Naive B cell (primary cell): ENCODE measurements at places on chromosomes 5 and 9. TPM values are rescaled to one million over a fixed set of nuclear protein-coding genes. Genes with fewer than 3 reads are reported as not detected.

GRCh38 chr5:175560011-175560410, 81.7 kb downstream of the SFXN1 start:
- no peaks in the 10 kb centered on the region for H3K36me3 ChIP-seq
- H3K27me3 ChIP-seq: peaks cover 7% of the 10 kb centered on the region
- H3K27ac ChIP-seq: no peak overlapping the region
- no peaks in the 10 kb centered on the region for H3K4me1 ChIP-seq

DNA sequence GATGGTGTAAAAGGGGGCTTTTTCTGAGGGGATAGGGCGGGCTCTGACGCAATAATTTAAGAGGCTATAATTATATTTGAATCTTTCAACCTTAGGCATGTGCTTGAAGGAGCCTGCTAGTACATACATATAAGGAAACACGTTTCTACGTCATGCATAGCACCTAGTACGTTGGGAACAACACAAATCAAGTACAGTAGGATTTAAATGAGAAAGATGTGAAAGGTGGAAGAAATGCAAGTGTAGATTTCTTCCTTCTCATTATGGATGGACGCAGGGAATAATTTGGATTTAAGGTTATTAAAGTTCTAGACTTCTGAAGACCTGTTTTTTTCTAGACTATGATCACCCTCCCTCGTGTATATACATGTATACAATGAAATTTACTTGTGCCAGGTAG, 927 bp upstream of the CDO1 start:
- H3K4me3 ChIP-seq: no peak overlapping the region
- H3K27ac ChIP-seq: no peak overlapping the region
- H3K36me3 ChIP-seq: no peaks in the 10 kb centered on the region
- H3K27me3 ChIP-seq: peaks cover 86% of the 10 kb centered on the region
- DNase-seq: no peak
- H3K4me1 ChIP-seq: peaks cover 15% of the 10 kb centered on the region

DNA sequence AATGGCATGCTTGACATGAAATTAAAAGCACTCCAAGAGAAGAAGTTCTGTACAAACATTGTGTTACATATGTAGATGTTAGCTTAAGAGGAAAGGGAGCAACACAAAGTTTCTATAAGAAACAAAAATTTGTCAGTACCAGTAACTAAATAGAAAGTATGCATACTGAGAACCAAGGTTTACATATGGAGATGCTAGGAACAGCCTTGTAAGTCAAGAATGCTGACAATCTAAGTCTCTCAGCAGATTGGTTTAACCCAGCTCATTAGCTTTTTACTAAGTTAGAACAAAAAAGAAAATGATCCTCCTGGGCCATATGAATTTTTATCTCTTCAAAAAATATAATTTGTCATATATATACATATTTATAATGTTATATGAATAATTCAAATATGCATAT, 2022.1 kb upstream of the ACO1 start:
- H3K4me3 ChIP-seq: no peak overlapping the region
- no peaks in the 10 kb centered on the region for H3K27me3 ChIP-seq
- no peaks in the 10 kb centered on the region for H3K4me1 ChIP-seq
- H3K27ac ChIP-seq: no peak overlapping the region
- DNase-seq: no peak

GRCh38 chr5:155728857-155729683, 597.9 kb upstream of the SGCD start:
- no peak overlapping the region for H3K27ac ChIP-seq
- no peak overlapping the region for H3K4me3 ChIP-seq
- H3K4me1 ChIP-seq: no peaks in the 10 kb centered on the region
- no peak for DNase-seq
- peaks cover 66% of the 10 kb centered on the region for H3K27me3 ChIP-seq

DNA sequence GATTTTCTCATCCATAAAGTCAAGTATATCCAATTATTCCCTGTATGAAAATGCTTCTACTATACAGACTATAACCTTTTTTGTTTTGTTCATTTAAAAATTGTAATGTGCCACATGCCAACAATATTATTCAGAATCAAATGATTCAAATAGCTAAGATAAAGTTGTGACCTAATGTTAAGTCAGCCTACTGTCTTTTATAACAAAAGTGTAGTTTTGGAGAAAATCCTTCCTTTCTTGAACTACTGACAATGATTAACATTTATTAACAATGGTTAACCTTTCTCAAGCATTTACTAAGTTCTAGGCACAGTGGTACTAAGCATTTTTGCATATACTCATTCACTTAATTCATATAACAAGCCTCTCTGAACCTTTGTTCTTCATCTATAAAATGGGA, 25.0 kb downstream of the CSF2 start:
- H3K36me3 ChIP-seq: no peaks in the 10 kb centered on the region
- no peak overlapping the region for H3K27ac ChIP-seq
- no peak for DNase-seq
- peaks cover 8% of the 10 kb centered on the region for H3K27me3 ChIP-seq

- no peaks in the 10 kb centered on the region for H3K4me1 ChIP-seq
- H3K36me3 ChIP-seq: no peaks in the 10 kb centered on the region
- H3K4me3 ChIP-seq: no peak overlapping the region
- no peak overlapping the region for H3K27ac ChIP-seq
- DNase-seq: no peak
- peaks cover 13% of the 10 kb centered on the region for H3K27me3 ChIP-seq
Observed at GRCh38 chr5:142688281-142688989, 2.5 kb upstream of the FGF1 start.

GRCh38 chr9:125100822-125101221, 42.5 kb downstream of the SCAI start:
- H3K4me3 ChIP-seq: no peak overlapping the region
- H3K27ac ChIP-seq: no peak overlapping the region
- peaks cover 18% of the 10 kb centered on the region for H3K4me1 ChIP-seq
- no peak for DNase-seq
- H3K27me3 ChIP-seq: no peaks in the 10 kb centered on the region

DNA sequence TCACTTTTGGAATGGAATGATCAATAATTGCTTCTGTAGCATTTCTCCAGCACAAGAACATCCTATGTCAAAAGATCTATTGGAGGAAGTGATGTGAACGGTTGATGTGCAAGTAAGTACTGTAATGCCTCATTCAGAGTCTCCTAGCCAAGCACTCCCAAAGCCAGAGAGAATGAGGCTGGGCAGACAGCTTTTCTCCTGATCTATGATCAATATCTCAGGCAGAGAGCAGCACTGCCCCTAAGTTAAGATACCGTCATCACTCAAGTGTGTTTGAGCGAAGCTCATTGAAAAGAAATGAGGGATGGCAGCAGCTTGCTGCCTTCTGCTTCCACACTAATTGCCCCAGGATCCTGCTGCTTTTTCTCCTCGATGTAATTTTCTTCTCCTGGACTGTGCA, 324.1 kb upstream of the GRAMD2B start:
- no peak for DNase-seq
- H3K4me3 ChIP-seq: no peak overlapping the region
- peaks cover 9% of the 10 kb centered on the region for H3K27me3 ChIP-seq
- H3K36me3 ChIP-seq: no peaks in the 10 kb centered on the region

GRCh38 chr5:31417512-31417911, 114.4 kb downstream of the DROSHA start:
- H3K36me3 ChIP-seq: peaks cover 26% of the 10 kb centered on the region
- no peak overlapping the region for H3K27ac ChIP-seq
- DNase-seq: no peak
- no peaks in the 10 kb centered on the region for H3K27me3 ChIP-seq

DNA sequence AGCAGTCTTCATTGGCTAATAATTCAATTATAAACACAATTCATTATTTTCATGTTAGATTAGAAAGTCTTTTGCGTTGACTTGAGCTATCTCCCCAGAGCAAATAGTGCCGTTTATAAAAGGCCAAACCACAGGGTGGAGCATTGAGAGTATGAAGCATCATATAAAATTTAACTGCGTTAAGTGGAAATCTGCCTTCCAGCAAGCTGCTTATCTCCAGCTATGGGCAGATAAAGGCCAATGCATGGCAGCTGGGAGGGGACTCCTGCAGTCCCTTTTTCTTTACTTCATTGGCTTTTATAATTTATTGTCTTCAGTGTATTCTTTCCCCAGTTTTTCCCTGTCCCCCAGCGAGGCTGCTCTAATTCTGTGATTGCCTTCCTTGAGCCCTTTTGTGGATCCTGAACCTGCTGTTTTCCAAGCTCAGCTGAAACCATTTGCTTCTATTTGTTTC, 113.7 kb downstream of the TMEM232 start:
- H3K27me3 ChIP-seq: peaks cover 6% of the 10 kb centered on the region
- no peak for DNase-seq
- no peak overlapping the region for H3K4me3 ChIP-seq
- no peak overlapping the region for H3K27ac ChIP-seq
- no peaks in the 10 kb centered on the region for H3K36me3 ChIP-seq
- H3K4me1 ChIP-seq: no peaks in the 10 kb centered on the region

GRCh38 chr9:38039090-38039906, 29.7 kb downstream of the SHB start:
- no peaks in the 10 kb centered on the region for H3K36me3 ChIP-seq
- DNase-seq: no peak
- H3K4me3 ChIP-seq: no peak overlapping the region

- H3K4me3 ChIP-seq: no peak overlapping the region
- H3K36me3 ChIP-seq: no peaks in the 10 kb centered on the region
- peaks cover 9% of the 10 kb centered on the region for H3K4me1 ChIP-seq
- no peaks in the 10 kb centered on the region for H3K27me3 ChIP-seq
Observed at GRCh38 chr5:149611326-149611725, 30.0 kb downstream of the ARHGEF37 start.

DNA sequence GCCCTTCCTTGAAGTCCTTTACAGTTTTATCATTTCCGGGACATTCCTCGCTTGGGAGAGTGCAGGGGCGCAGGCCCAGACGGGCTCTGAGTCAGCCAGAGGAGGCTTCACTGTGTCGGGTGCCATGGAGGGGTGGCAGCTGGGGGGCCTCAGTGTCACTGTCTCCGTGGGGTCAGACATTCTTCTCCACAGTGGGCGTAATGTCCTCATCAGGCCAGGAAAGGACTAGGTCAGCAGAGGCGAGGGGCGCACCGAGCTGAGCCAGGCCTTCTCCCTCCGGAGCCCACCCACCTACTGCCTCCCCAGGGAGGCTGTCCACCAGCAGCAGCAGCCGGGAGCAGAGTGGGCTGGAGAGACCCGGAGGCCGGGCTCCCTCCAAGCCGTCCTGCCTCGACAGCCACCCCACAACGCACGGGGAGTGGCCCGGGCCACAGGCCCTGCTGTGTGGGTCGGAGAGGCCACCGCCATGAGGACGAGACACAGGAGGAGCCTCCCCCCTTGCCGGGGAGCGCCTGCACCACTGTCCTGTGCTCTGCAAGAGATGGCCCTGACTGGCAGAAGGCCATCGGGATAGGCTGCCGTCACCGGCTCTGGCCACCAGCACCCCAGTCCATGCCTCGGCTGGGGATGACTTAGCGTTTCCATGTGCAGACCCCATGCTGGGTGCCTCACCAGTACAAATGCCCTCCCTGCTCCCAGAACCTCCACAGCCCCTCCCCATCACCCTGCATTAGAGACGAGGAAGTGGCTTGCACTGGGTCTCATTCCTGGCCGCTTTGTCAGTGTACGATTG, 26.5 kb downstream of the SARDH start:
- H3K27me3 ChIP-seq: peaks cover 12% of the 10 kb centered on the region
- DNase-seq: no peak
- no peak overlapping the region for H3K27ac ChIP-seq
- peaks cover 27% of the 10 kb centered on the region for H3K4me1 ChIP-seq
- no peaks in the 10 kb centered on the region for H3K36me3 ChIP-seq

GRCh38 chr9:90333226-90333625, 309.4 kb downstream of the DIRAS2 start:
- no peaks in the 10 kb centered on the region for H3K4me1 ChIP-seq
- no peaks in the 10 kb centered on the region for H3K36me3 ChIP-seq
- H3K4me3 ChIP-seq: no peak overlapping the region
- DNase-seq: no peak
- H3K27me3 ChIP-seq: peaks cover 40% of the 10 kb centered on the region
- no peak overlapping the region for H3K27ac ChIP-seq

DNA sequence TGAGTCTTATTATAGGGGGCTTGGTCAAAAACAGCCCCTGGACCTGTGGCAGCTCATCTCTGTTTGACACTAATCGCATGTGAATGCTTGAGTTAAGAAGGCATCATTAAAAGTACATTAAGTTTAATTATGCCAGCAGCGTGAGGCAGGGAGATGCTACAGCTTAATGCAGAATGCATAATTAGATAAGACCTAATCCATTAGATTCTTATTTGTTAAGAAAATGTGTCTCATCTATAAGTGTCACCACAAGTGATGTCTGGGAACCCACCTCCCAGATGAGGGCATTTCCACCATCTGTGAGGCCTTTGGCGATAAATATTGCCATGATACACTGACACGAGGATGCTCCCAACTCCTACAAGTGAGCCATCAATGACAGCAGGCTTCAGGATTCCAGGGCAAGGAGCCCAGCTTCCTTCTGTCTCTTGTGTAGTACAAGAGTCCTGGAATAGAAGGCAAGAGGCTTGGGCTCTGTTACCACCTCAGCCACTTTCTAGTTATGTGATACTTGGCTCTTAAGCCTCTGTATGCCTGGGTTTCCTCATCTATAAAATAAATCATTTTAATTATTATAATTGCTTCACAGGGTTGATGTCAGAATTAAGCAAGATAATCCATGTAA, 202.7 kb downstream of the FAM114A2 start:
- H3K27ac ChIP-seq: no peak overlapping the region
- no peak for DNase-seq
- H3K36me3 ChIP-seq: no peaks in the 10 kb centered on the region
- no peaks in the 10 kb centered on the region for H3K4me1 ChIP-seq
- H3K27me3 ChIP-seq: no peaks in the 10 kb centered on the region

- no peak overlapping the region for H3K27ac ChIP-seq
- H3K36me3 ChIP-seq: peaks cover 67% of the 10 kb centered on the region
- no peaks in the 10 kb centered on the region for H3K27me3 ChIP-seq
- no peak overlapping the region for H3K4me3 ChIP-seq
- H3K4me1 ChIP-seq: no peaks in the 10 kb centered on the region
Observed at GRCh38 chr5:55427157-55427556, 107.6 kb downstream of the PLPP1 start.

- H3K27ac ChIP-seq: no peak overlapping the region
- no peak overlapping the region for H3K4me3 ChIP-seq
- DNase-seq: no peak
- peaks cover 13% of the 10 kb centered on the region for H3K27me3 ChIP-seq
- no peaks in the 10 kb centered on the region for H3K4me1 ChIP-seq
- no peaks in the 10 kb centered on the region for H3K36me3 ChIP-seq
Observed at GRCh38 chr5:143955141-143955540, 143.2 kb downstream of the HMHB1 start.

- peak; percentile 23 for DNase-seq
- no peak overlapping the region for H3K4me3 ChIP-seq
- no peaks in the 10 kb centered on the region for H3K36me3 ChIP-seq
Observed at GRCh38 chr9:135978642-135979546, 17.7 kb upstream of the UBAC1 start.

- no peaks in the 10 kb centered on the region for H3K36me3 ChIP-seq
- H3K27ac ChIP-seq: no peak overlapping the region
- no peak overlapping the region for H3K4me3 ChIP-seq
- no peaks in the 10 kb centered on the region for H3K4me1 ChIP-seq
- H3K27me3 ChIP-seq: peaks cover 14% of the 10 kb centered on the region
Observed at GRCh38 chr9:131329241-131329641, 39.7 kb downstream of the PLPP7 start.

GRCh38 chr5:109003928-109004327, 256.2 kb downstream of the FER start:
- H3K4me3 ChIP-seq: no peak overlapping the region
- no peaks in the 10 kb centered on the region for H3K36me3 ChIP-seq
- no peak for DNase-seq
- no peaks in the 10 kb centered on the region for H3K4me1 ChIP-seq
- H3K27me3 ChIP-seq: no peaks in the 10 kb centered on the region
- H3K27ac ChIP-seq: no peak overlapping the region

GRCh38 chr5:95628933-95629332, 9.0 kb downstream of the GPR150 start:
- no peak overlapping the region for H3K27ac ChIP-seq
- DNase-seq: no peak
- no peak overlapping the region for H3K4me3 ChIP-seq

The MYOT gene
- polyA plus RNA-seq: not detected

The AQP7 gene
- not detected for polyA plus RNA-seq

The WDR38 gene
- not detected for polyA plus RNA-seq
